ENCODE measurements at places on chromosomes 5 and 9.

GRCh38 chr9:23554686-23555085 lies 271.4 kb downstream of the ELAVL2 start:
- no peak for DNase-seq

DNA sequence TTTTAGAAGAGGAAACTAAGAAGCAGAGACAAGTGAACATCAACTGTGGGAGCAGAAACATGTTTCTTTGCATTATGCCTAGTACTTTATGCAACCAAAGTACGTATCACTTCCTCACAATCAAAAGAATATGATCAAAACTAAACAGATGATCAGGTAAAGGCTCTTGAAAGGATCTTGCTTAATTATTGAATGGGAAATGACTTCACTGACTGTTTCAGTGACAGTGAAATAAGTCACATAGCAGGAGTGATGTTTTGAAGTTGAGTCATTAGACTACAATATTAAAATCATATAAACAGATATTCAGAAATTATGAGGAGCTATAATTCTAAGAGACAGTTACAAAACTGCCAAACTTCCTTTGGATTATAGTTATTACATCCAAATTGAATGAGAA lies 527.3 kb downstream of the MTRR start:
- no peak for DNase-seq

- peak; percentile 89 for DNase-seq
These were observed 28.4 kb upstream of the SLC12A7 start for GRCh38 chr5:1140171-1140817.

DNA sequence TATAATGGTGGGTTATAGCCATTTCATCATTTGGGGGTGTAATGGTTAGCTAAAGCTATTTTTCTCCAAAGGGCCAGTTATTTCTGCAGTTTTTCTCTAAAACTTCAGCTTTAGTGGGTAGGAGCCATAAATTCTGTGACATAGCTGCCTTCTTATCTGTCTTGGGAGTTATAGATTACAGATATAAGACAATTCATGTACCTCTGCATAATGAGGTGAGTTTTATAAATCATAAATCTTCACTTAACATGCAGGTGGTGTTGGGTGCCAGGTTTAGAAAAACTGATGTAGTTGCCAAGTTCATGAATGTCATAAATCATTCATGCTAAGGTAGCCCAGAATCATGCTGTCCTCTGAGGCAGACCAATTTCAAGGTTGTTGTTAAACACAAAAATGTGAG lies 10.0 kb upstream of the HSPA9 start:
- DNase-seq, result no peak

DNA sequence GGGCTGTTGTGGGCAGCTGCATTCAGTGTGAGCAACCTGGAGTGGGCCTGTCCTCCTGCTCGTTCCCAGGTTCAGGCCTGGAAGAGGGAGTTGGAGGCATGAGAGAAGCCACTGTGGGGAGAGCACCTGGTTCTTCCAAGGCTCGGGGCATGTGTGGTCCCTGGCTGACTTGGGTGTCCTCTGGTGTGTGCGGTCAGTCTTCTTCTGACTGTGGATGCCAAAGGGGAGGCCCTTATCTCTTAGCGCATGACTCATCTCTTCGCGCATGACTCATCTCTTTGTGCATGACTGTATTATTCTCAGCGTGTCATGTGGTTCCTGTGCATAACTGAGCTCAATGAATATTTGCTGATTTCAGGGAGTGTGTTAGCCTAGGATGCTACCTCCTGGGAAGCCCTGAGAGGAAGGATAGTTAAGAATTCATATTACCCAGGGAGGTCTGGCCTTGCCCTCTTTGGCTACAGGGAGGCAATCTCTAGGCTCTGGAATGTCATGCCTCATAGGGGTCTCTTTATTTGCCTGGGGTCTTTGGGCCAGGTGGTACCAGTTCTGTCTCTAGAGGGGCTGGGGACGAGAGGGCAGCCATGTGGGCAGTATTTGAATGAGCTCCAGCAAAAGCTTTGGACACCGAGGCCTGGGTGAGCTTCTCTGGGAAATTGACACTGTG lies 188.7 kb downstream of the HSPA4 start:
- no peak for DNase-seq

DNA sequence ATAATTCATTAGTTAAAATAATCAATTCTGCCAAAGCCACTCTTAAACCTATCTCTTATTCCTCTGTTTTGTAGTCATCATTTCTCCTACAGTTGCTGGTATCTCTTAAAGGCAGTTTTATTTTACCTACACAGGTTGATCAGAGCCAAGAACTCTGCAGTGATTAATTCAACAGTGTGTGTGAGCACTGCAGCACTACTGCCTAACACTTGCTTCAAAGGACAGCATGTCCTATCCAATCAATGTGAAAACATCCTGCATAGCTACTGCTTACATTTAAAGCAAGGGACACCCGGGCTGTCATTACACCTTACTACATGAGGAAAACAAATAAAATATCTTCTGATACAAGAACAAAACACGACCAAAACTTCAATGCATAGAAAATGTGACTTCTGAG lies 45.1 kb upstream of the HK3 start:
- no peak for DNase-seq

DNA sequence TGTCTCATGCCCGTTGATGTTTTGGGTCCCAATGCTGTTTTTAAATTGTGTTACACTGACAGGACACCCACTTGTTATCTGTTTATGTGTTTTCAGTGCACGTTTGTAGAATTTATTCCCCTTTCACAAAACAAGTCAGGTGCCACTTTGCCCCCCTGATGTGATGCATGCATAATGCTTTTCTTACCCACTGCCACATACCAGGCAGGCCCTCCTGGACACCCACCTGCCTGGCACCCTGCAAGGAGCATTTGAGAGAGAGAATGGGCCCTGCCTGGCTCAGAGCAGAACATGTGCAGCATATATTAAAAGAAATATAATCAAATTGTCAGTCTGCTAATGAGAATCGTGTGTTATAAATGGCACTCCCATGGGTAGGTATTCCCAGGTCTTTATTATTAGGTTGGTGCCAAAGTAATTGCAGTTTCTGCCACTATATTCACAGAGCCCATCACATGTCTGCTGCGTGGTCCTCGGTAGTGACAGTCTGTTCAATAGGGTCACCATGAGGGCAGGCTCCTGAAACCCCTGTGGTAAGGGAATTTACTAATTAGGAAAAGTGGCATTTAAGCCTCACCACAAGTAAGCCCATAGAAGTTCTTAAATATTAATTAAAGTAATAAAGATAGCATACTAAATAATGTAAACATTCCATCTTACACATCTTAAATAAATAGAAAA lies 52.2 kb upstream of the CKMT2 start:
- no peak for DNase-seq

DNA sequence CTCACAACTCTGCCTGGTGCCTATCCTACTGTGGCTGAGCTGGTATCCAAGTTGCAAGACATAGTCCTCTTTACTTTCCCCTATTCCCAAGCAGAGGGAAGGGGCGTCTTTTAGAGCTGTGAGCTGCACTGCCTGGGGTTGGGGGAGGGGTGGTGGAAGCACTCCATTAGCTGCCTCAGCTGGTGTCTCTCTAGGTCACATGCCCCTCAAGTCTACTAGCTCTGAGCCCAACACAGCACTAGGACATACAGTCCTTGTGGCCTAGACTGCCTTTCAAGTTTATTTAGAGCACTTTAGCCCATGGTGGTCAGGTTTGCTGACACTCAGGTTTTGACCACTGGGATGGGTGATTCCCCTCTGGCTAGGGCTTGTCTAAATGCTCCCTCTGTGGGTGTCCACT lies 54.7 kb downstream of the SREK1 start:
- no peak for DNase-seq

DNA sequence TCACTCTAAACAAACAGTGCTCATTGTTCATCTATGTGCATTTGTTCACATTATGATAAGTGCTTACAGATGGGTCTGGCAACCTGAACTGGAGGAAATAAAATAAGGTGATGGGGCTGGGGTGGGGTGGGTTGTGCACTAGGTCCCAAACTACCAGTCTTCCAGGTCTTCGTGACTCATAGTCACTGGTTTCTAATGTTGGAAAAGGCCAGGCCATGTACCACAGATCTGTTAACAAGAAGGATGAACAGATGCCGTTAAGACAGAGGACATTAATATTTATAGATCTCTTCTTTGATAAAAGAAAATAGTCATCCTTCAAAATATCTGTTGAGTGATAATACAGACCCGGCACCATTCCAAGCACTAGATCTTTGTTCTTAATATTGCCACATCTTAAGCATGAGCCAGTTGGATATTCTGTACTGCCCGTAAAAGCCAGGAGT lies 71.4 kb upstream of the STARD4 start:
- DNase-seq, result no peak

- no peak for DNase-seq
These were observed 31.5 kb downstream of the JADE2 start for GRCh38 chr5:134556994-134557393.

GRCh38 chr9:94809778-94810177 lies 83.3 kb downstream of the AOPEP start:
- no peak for DNase-seq

DNA sequence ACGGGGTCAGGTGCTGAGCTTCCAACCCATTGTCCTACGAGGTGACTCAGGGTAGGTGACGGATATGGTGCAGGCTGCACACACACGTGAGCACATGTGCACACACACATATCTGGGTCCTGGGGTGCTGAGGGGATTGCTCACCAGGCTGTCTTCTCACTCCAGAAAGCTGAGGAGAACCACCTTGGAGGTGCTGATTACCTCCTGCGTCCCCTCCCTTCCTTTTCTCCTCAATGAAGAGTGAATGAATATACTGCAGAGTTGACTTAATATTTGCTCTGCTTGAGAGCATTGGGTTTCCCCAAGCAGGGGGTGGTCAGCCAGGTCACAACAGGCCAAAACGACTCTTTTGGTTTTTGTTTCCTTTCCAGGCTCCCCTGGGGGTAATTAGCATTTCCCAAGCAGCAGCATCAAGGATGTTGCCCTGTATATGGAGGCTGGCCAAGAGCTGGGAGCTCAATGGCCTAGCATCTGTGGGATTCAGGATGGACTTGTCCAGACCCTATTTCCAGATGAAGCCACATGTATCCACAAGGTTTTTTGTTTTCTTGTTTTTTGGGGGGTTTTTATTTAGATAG lies 49.7 kb downstream of the PDZD2 start:
- no peak for DNase-seq

- DNase-seq, result no peak
These were observed 32.8 kb downstream of the TMC1 start for GRCh38 chr9:72554221-72554641.

DNA sequence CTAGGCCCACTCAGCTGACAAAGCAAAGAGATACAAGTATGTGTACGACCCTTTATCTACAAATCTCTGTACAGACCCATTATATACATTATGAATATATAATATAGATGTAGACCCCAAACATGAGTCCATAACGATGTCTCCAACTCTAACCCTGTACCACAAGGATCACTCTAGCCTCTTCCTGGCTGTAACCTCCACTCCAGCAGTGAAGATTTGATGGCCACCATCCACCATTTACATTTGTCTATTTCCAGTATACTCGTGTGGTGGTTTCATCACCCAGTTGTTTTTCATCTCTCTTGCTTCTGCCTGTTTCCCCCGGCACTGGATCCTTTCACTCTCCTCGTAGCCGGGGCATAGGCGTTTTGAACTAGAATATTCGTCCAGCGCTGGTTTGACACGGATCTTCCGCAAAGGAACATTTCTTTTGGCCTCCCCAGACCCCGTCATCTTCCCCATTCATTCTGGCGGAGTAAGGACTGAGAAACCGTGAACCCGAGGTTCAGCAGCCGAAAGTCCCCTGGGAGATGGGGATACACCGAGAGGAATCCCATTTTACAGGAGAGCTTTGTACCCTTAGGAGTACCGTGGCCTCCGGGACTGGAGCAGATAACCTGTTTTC lies 828 bp upstream of the TRIO start:
- no peak for DNase-seq

DNA sequence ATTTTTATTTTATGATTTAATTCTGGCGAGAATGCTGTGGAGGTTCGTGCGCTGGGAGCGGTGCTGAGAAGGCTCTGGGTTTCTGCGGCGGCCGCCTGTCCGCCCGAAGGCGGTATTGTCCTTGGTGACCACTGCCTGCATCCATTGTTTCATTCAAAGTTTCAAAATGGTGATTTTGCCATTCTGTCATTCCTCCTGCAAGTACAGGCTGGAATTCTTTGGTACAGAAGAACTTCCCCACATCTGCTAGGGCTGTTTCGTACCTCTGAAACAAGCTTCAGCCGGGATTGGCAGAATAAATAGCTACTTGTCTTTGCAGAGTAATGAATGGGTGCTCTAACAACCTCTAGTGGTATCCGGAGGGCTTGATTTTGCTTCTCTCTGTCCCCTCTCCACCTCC lies 112.6 kb upstream of the CACNA1B start:
- no peak for DNase-seq

GRCh38 chr5:142703153-142703552 lies 17.3 kb upstream of the FGF1 start:
- no peak for DNase-seq

GRCh38 chr5:147431586-147431985 lies 78.3 kb downstream of the DPYSL3 start:
- DNase-seq, result no peak

GRCh38 chr5:132454361-132454760 lies 36.2 kb downstream of the IRF1 start:
- DNase-seq, result no peak

DNA sequence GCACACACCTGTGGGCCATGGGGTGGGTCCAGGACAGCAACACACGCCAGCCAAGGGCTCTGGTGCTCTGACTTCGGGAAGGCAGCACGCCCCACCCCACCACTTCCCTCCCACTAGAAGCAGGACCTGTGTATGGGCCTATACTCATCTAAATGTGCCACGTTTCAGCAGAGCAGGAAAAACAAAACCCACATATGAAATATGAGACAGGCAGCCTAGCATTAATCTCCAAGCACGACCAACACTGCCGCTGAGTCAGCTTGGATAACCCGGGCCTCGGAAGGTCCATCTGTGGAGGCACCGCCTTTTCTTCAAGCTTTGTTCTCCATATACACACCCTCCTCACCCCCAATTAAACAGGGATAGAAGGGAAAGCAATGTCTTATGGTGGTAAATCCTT lies 203.1 kb downstream of the ROR2 start:
- no peak for DNase-seq

GRCh38 chr5:78308703-78309102 lies 14.2 kb upstream of the AP3B1 start:
- DNase-seq, result no peak

DNA sequence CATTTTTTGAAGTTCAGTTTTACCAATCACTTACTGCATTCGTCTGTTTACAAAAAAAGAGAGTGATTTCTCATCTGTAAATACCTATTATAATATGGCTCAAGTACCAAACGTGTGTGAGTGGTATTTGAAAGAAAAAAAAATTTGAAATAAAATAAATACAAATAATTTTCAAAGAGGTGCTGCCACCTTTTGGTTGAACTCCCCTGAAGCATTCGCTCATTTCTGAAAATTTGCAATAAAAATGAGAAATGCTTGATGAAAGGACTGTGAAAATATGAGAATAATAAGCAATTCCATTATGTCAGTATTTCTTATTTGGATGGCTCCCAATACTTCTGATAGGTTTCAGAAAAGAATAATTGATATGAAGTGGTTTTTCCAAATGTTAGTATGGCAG lies 409.9 kb downstream of the CTNND2 start:
- peak; percentile 40 for DNase-seq

- DNase-seq, result no peak
These were observed 120.7 kb downstream of the PAPPA start for GRCh38 chr9:116274293-116274692.
